ENCODE measurements at places on chromosomes 11 and 22.

GRCh38 chr22:31082606-31083376, 1.7 kb downstream of the SMTN start:
- DNase-seq: peak; percentile 87

GRCh38 chr22:35258191-35258988, 1.1 kb downstream of the HMGXB4 start:
- no peak for DNase-seq

DNA sequence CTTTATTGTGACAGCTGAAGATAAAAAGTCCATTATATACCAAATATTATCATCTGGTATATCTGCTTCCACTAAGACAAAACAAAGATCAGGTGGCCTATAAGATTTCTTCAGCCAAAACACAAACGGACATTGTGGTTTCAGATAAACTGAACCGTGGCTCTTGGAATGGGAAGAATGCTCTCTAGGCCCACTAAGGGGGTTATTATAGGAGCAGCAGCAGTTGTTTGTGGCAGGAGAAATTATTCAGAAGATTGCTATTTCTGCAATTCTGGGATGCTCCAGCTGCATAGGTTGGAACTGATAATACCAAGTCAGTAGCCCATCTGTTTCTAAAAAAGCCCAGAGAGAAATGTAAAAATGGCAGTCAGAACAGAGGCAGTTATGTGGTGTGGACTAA, 145.3 kb downstream of the NCAM1 start:
- DNase-seq: no peak

- DNase-seq: no peak
These were observed 31.6 kb downstream of the RPS6KA4 start for GRCh38 chr11:64390558-64390957.

- no peak for DNase-seq
These were observed 17.8 kb downstream of the LIF start for GRCh38 chr22:30228509-30229359.

- DNase-seq: peak; percentile 45
These were observed 82.0 kb downstream of the SLC1A2 start for GRCh38 chr11:35337136-35337913.

DNA sequence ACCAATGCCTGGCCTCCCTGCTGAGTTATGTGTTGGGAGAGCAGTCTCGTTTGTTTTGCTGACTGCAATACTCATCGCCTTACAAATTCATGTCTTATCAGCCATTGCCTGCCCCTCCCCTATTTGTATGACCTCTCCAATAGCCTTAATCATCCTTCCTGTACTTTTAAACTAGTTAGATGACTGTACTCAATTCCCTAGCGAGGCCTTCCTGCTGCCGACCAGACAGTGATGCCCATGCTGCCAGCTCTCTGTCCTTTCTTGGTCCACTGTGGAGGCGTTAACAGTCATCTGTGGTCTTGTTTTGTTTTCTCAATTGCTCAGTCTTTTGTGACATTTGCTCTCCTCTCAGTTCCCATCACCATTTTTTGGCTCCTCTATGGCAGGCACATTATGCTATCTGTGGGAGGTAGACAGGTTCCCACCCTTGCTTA, 20.3 kb upstream of the YPEL1 start:
- peak; percentile 25 for DNase-seq

- DNase-seq: peak; percentile 75
These were observed 3.7 kb upstream of the POLD4 start for GRCh38 chr11:67356864-67357561.

- no peak for DNase-seq
These were observed 5.0 kb downstream of the PHLDB1 start for GRCh38 chr11:118612378-118612777.

Data from activated CD4-positive, alpha-beta T cell treated with anti-CD3 and anti-CD28 coated beads for 48 hours (primary cell).